ENCODE measurements at places on chromosomes 11 and 22.

GRCh38 chr22:26996154-26996553 lies 338.8 kb downstream of the MIAT start:
- no peak for DNase-seq

- DNase-seq = no peak
Observed at GRCh38 chr11:87739766-87740165, 435.5 kb downstream of the RAB38 start.

- DNase-seq = no peak
Observed at GRCh38 chr11:101009690-101010055, 119.9 kb downstream of the PGR start.

- DNase-seq = no peak
Observed at GRCh38 chr11:34787348-34787747, 128.8 kb downstream of the APIP start.

DNA sequence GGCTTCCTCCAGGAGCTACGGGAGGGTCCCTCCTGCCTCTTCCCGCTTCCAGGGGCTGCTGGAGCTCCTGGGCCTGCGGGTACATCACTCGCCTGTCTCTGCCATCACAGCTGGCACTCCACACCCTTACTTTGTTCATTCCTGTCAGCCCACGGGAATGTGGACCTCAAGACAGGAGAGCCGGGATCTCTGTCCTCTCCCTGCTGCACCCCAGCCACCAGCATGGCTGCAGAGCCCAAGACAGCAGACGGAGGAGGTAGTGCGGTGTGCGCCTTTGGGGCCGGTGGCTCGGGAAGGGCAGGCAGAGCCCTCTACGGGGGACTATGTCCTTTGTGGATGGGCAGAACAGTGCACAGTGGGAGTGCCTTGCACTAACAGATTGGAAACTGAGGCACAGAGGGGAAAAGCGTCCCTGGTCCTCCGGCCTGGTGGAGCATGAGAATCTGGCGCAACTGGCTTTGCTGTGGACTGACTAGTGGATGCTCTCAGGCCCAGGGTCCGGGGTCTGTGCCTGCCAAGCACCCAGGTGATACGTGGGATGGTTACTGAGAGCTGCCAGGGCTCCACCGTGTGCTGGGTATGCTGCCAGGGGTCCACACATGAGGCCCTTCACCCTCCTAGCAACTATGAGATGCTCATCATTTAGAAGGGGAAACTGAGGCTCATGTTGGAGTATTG lies 47.3 kb downstream of the IGF2 start:
- DNase-seq = no peak

Data from activated CD8-positive, alpha-beta memory T cell treated with anti-CD3 and anti-CD28 coated beads for 48 hours (primary cell).